ENCODE measurements at places on chromosomes 2 and 18.

DNA sequence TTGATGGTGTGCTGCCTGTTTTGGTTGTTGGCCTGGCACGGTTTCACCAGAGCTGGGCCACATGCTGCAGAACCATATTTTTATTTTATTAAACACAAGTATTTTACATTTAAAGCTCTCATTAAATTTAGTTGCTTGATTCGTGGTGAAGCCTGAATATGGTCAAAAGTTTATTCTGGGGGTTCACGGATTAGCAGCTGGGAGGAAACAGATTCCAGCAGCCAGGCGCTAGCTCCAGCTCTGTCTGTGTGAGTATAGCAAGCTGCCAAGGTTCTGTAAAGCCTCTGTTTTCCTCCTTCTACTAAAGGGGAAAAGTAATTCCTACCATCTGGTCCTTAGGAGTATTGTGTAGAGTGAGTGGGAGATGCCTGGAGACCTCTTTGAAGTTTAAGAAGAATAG lies 22.5 kb downstream of the GATA6 start:
- H3K27me3 ChIP-seq: no peaks in the 10 kb centered on the region
- DNase-seq: peak; percentile 40
- H3K4me1 ChIP-seq: peaks cover 18% of the 10 kb centered on the region
- peak overlapping the region; percentile 70 for H3K27ac ChIP-seq

DNA sequence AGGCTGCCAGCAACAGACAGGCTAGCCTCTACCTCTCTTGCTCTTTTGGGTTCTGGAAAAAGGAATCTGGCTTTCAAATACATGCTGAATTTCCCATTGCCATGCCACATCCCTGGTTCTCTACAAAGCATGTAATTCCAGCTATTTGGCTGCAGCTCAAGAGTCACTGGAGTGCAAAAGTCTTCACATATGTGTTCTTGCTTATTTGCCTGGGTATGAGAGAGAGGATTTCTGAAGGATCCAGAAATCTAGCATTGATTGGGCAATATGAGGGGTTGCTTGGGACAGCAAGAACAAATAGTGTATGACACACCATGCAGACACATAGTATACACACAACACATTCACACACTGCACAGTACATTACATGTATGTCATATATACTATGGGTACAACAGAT lies 30.7 kb upstream of the LGALSL start:
- no peaks in the 10 kb centered on the region for H3K36me3 ChIP-seq
- no peaks in the 10 kb centered on the region for H3K27me3 ChIP-seq
- H3K4me1 ChIP-seq: no peaks in the 10 kb centered on the region
- no peak for DNase-seq
- no peak overlapping the region for H3K4me3 ChIP-seq

GRCh38 chr2:152481881-152482583 lies 147.1 kb downstream of the FMNL2 start:
- H3K4me3 ChIP-seq: no peak overlapping the region
- DNase-seq: no peak
- peaks cover 1% of the 10 kb centered on the region for H3K4me1 ChIP-seq
- H3K27me3 ChIP-seq: no peaks in the 10 kb centered on the region
- no peak overlapping the region for H3K27ac ChIP-seq

DNA sequence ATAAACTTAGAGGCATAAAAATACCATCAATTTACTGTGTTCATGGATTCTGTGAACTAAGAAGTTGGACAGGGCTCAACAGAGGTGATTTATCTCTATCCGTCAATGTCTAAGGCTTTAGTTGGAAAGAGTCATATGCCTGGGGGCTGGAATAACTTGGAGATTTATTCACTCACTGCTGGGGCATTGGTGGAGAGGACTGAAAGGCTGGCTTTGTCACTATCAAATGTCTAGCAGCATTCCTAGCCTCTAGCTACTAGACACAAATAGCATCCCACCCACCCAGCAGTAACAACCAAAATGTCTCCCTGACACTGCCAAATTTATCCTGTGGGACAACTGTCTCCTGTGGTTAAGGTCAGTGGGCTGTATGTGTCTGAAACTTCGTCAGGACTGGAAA lies 71.0 kb downstream of the EVA1A start:
- H3K36me3 ChIP-seq: no peaks in the 10 kb centered on the region
- DNase-seq: no peak
- H3K4me1 ChIP-seq: no peaks in the 10 kb centered on the region
- H3K27me3 ChIP-seq: no peaks in the 10 kb centered on the region

GRCh38 chr2:209383212-209383611 lies 40.6 kb upstream of the MAP2 start:
- no peak overlapping the region for H3K4me3 ChIP-seq
- DNase-seq: no peak
- no peaks in the 10 kb centered on the region for H3K27me3 ChIP-seq
- H3K4me1 ChIP-seq: no peaks in the 10 kb centered on the region
- no peak overlapping the region for H3K27ac ChIP-seq

DNA sequence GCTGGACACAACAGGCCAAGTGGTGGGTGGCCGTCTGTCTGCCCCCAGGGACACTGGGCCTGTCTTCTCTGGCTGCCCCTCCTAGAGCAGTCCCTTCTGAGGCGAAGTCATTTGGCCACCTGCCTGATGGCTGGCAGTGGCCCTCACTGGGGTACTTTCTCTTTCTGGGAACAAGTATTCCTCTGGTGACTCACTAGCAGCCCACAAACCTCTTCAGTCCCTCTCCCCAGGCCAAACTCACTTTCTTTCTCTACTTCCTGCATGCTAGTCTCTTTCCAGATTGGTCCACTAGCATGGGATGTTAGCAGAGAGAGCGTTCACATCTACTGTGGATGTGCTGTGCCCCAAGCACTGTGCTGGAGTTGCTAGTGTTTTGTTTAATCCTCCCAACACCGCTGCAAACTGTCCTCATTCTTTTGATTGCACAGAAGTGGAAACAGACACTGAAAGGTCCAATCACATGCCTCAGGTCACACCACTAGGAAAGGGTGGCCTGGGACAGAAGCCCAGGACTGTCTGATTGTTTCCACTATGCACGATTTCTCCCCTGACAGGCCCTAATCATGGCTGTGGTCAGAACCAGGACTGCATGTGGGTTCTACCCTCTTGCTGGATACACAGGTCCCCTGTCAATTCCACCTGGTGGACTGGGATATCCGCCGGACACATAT lies 5.2 kb downstream of the DYSF start:
- H3K4me1 ChIP-seq: no peaks in the 10 kb centered on the region
- H3K27ac ChIP-seq: no peak overlapping the region
- no peaks in the 10 kb centered on the region for H3K36me3 ChIP-seq
- no peaks in the 10 kb centered on the region for H3K27me3 ChIP-seq
- H3K4me3 ChIP-seq: no peak overlapping the region

DNA sequence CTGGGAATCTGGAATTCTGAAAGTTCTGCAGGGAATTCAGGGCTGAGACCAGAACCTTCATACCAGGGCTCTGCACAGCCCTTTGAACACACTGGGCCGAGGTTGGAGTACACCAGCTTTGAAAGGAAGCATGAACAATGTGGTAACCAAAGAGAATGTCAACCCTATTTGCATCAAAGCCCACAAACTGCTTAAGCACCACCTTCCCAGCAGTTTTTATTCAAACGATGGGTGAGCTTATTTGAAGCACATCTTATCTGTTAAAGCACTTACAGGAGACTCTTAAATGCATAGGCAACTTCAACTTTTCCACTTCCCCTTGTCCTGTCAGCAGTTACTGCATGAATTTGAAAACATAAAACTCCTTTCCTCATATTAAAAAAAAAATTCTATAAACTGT lies 96.6 kb downstream of the TXNL1 start:
- DNase-seq: no peak
- no peaks in the 10 kb centered on the region for H3K36me3 ChIP-seq
- no peak overlapping the region for H3K27ac ChIP-seq
- H3K4me3 ChIP-seq: no peak overlapping the region
- H3K4me1 ChIP-seq: no peaks in the 10 kb centered on the region

- no peak for DNase-seq
- H3K27ac ChIP-seq: no peak overlapping the region
- H3K4me3 ChIP-seq: no peak overlapping the region
Observed at GRCh38 chr2:62254424-62255266, 58.7 kb downstream of the B3GNT2 start.

DNA sequence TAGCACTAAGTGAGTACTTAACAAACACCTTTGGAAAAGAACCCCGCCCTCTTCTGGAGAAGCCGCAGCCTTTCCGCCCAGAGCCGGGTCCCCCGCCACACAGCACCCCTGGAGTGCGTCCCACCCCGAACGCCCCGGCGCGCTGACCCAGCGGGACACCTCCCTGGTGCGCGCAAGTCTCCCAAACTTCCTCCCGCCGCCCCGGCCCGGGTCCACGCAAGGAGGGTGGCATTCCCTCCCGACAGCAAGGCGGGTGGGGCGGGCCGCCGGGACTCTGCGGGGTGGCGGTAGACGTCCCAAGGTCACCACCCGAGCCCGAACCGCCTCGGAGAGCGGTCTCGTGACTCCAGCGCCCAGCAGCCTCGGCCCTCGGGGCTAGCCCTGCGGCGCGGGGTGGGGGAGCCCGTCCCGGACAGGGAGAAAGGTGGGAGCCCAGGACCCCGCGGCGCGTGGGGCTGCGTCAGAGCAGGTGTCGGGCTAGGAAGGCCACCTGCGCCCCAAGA lies 598 bp downstream of the CCDC93 start:
- peak overlapping the region; percentile 13 for H3K27ac ChIP-seq
- no peaks in the 10 kb centered on the region for H3K27me3 ChIP-seq
- H3K36me3 ChIP-seq: no peaks in the 10 kb centered on the region
- peak overlapping the region; percentile 77 for H3K4me3 ChIP-seq

DNA sequence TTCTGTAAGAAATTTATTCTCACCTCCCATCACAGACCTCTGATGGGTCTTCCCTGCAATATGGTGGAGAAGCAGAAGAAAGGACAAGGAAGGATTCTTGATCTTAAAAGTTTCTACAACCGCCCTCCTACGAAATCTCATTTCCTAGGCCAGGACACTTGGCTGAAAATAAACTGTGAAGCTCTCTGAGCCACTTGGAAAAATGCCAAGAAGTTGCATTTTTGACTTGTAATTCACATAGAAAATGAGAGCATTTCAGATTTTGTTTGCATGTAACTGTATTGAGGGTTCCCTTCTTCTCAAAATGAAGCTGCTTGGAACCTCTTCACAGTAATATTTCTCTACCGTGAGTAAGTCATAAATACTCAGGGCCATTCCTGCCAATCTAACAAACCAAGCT lies 458.3 kb upstream of the SLC14A2 start:
- no peaks in the 10 kb centered on the region for H3K36me3 ChIP-seq
- no peaks in the 10 kb centered on the region for H3K27me3 ChIP-seq
- H3K27ac ChIP-seq: no peak overlapping the region
- no peak overlapping the region for H3K4me3 ChIP-seq

DNA sequence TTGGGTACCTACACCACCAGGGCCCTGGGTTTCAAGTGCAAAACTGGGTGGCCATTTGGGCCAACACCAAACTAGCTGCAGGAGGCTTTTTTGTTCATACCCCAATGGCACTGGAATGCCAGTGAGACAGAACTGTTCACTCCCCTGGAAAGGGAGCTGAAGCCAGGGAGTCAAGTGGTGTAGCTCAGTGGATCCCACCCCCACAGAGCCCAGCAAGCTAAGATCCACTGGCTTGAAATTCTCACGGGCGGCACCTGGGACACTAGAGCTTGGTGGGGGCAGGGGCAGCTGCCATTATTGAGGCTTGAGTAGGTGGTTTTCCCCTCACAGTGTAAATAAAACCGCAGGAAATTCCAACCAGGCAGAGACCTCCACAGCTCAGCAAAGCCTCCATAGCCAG lies 46.0 kb upstream of the FAM110C start:
- H3K4me1 ChIP-seq: peaks cover 2% of the 10 kb centered on the region
- H3K4me3 ChIP-seq: no peak overlapping the region

- H3K27me3 ChIP-seq: no peaks in the 10 kb centered on the region
- no peak overlapping the region for H3K27ac ChIP-seq
- no peak for DNase-seq
- H3K4me1 ChIP-seq: no peaks in the 10 kb centered on the region
- H3K4me3 ChIP-seq: no peak overlapping the region
Observed at GRCh38 chr2:196422361-196422760, 217.2 kb upstream of the CCDC150 start.

- H3K36me3 ChIP-seq: no peaks in the 10 kb centered on the region
- DNase-seq: no peak
- no peak overlapping the region for H3K4me3 ChIP-seq
Observed at GRCh38 chr2:58271826-58272225, 30.7 kb upstream of the FANCL start.

- H3K4me1 ChIP-seq: no peaks in the 10 kb centered on the region
- no peaks in the 10 kb centered on the region for H3K27me3 ChIP-seq
- no peak overlapping the region for H3K4me3 ChIP-seq
- no peak for DNase-seq
- H3K36me3 ChIP-seq: no peaks in the 10 kb centered on the region
Observed at GRCh38 chr2:170237572-170238120, 59.7 kb downstream of the MYO3B start.

DNA sequence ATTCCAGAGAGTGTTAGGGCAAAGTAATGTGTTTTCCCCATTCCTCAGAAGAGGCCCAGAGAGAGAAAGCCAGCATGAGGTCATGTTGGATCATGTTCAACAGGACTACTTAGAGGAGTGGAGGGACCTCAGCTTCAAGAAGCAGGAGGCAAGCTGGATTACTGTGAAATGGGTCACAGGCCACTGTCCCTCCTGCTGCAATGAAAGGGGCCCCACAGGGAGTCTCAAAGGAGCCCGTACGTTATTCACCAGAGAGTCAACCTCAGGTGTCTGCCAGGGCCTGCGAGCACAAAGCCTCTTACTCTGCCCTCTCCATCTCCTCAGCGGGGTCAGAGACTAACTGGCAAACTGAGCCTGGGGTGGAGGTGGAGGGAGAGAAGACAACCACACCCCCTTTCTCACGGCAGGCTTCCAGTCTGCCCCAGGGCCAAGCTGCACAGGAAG lies 27.2 kb upstream of the ACYP2 start:
- H3K4me1 ChIP-seq: no peaks in the 10 kb centered on the region
- H3K36me3 ChIP-seq: no peaks in the 10 kb centered on the region
- H3K27me3 ChIP-seq: no peaks in the 10 kb centered on the region
- no peak for DNase-seq
- H3K27ac ChIP-seq: no peak overlapping the region

GRCh38 chr2:149143734-149144133 lies 105.2 kb downstream of the LYPD6B start:
- no peaks in the 10 kb centered on the region for H3K4me1 ChIP-seq
- no peak overlapping the region for H3K4me3 ChIP-seq
- no peak for DNase-seq
- no peak overlapping the region for H3K27ac ChIP-seq
- H3K27me3 ChIP-seq: no peaks in the 10 kb centered on the region

DNA sequence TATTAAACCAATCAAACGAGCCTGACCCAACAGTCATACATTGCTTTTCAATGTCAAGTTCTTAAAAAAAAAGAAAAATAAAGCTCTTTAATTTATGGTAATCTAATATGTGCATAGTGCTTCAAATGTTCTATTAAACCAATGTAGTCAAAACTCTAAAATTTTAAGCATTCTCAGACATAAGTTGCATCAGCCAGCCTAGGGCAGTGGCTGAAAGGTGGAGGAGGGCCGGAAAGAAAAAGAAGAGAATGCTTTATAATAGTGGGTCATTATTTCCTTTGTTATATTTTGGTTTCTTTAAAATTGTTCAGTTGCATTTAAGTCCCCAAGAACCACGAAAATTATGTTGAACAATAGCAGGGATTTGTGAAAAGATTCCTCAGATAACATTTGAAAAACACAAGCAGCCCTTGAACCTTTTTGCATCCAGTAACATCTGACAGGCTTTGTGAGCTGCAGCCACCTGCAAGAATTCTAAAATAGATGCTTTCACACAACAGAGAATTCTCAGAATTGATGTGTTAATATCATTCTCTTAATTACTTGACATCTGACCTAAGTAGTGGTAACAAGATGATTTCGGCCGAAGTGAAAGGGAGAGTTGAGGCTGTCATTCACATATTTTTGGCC lies 252.1 kb downstream of the CDCA7 start:
- H3K27ac ChIP-seq: no peak overlapping the region
- H3K4me1 ChIP-seq: no peaks in the 10 kb centered on the region
- H3K27me3 ChIP-seq: no peaks in the 10 kb centered on the region
- H3K36me3 ChIP-seq: no peaks in the 10 kb centered on the region

Data from ovary (tissue), 10 donors.